ENCODE measurements at places on chromosomes 16 and 17.

DNA sequence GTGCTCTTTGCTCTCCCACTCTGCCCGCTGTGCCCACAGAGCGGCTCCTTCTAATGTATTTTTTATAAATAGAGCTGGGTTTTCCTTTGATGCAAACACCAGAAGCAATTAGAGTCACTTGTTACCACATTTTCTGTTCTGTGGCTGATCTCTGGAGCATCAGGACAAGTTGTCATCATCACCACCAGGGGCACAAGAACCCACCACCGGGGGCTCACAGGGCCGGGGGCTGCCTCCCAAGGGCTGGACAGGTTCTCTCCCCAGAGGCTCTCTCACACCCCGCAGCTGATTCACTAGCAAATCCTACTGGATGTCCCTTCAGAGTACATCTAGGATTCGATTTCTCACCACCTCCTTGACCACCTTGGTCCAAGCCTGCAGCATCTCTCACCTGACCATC lies 18.5 kb downstream of the C16orf82 start:
- no peak overlapping the region for H3K27ac ChIP-seq
- H3K27me3 ChIP-seq: no peaks in the 10 kb centered on the region
- H3K36me3 ChIP-seq: no peaks in the 10 kb centered on the region
- H3K4me3 ChIP-seq: no peak overlapping the region
- no peaks in the 10 kb centered on the region for H3K4me1 ChIP-seq
- DNase-seq: no peak

DNA sequence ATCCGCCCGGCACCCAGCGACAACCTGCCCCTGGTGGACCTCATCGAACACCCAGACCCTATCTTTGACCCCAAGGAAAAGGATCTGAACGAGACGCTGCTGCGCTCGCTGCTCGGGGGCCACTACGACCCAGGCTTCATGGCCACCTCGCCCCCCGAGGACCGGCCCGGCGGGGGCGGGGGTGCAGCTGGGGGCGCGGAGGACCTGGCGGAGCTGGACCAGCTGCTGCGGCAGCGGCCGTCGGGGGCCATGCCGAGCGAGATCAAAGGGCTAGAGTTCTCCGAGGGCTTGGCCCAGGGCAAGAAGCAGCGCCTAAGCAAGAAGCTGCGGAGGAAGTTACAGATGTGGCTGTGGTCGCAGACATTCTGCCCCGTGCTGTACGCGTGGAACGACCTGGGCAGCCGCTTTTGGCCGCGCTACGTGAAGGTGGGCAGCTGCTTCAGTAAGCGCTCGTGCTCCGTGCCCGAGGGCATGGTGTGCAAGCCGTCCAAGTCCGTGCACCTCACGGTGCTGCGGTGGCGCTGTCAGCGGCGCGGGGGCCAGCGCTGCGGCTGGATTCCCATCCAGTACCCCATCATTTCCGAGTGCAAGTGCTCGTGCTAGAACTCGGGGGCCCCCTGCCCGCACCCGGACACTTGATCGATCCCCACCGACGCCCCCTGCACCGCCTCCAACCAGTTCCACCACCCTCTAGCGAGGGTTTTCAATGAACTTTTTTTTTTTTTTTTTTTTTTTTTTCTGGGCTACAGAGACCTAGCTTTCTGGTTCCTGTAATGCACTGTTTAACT lies 1.0 kb downstream of the NOG start:
- no peaks in the 10 kb centered on the region for H3K36me3 ChIP-seq
- peak overlapping the region; percentile 64 for H3K4me3 ChIP-seq
- DNase-seq: no peak
- peaks cover 51% of the 10 kb centered on the region for H3K27me3 ChIP-seq

DNA sequence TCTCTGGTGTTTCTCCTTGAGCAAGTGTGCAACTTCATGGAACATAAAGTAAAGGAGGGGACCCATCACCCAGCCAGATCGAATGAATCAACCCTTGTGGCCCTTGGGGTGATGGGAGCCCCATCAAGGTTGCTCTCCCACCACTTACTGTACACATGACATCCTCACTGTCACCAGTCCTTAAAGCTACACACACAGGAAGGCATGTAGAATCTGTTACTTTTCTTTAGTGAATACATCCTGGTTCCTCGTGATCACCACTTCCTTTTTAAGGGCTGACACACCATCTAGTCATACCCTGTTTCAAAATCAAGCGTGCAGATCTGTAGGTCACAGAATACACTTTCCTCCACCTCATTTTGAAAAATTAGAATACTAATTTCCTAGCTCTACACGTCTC lies 22.6 kb upstream of the MPHOSPH6 start:
- no peaks in the 10 kb centered on the region for H3K4me1 ChIP-seq
- no peak for DNase-seq
- no peak overlapping the region for H3K27ac ChIP-seq
- H3K36me3 ChIP-seq: no peaks in the 10 kb centered on the region
- no peaks in the 10 kb centered on the region for H3K27me3 ChIP-seq

GRCh38 chr17:57832314-57833178 lies 17.3 kb downstream of the MRPS23 start:
- no peak for DNase-seq
- H3K36me3 ChIP-seq: no peaks in the 10 kb centered on the region
- H3K27ac ChIP-seq: no peak overlapping the region
- peaks cover 4% of the 10 kb centered on the region for H3K4me1 ChIP-seq
- peak overlapping the region; percentile 50 for H3K4me3 ChIP-seq
- no peaks in the 10 kb centered on the region for H3K27me3 ChIP-seq

- H3K36me3 ChIP-seq: no peaks in the 10 kb centered on the region
- peaks cover 19% of the 10 kb centered on the region for H3K4me1 ChIP-seq
- no peak for DNase-seq
- no peak overlapping the region for H3K4me3 ChIP-seq
- no peak overlapping the region for H3K27ac ChIP-seq
Measured at GRCh38 chr16:89572485-89573205, 2.9 kb upstream of the CPNE7 start.

GRCh38 chr17:38751144-38751807 lies 1.3 kb upstream of the PSMB3 start:
- peak overlapping the region; percentile 99 for H3K4me3 ChIP-seq
- peaks cover 7% of the 10 kb centered on the region for H3K36me3 ChIP-seq
- peaks cover 54% of the 10 kb centered on the region for H3K4me1 ChIP-seq
- DNase-seq: no peak
- H3K27me3 ChIP-seq: peaks cover 34% of the 10 kb centered on the region

All from effector memory CD4-positive, alpha-beta T cell (primary cell).